ENCODE measurements at places on chromosomes 1 and 21. TPM values are rescaled to one million over a fixed set of nuclear protein-coding genes. Genes with fewer than 3 reads are reported as not detected.

The CRP gene
- total RNA-seq: not detected

- peak; percentile 96 for DNase-seq
Measured at GRCh38 chr1:241990040-241990439, 8.9 kb downstream of the MAP1LC3C start.

GRCh38 chr1:38773483-38773882, 86.1 kb downstream of the RRAGC start:
- DNase-seq: no peak

DNA sequence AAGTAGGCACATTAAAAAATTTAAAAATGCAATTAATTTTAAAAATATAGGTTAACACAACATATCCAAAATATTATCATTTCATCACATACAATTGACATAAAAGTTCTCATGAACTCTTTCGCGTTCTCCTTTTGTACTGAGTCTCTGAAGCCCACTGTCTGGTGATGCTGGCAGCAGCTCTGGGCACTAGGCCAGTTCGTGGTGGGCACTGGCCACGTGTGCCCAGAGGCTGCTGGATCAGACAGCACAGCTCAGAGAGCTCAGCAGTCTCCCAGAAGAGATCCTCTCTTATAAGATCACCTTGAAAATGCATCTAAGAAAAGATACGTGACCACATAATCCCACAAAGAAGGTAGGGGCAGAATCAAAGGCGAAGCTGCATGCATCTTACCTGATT, 9.9 kb downstream of the CEP104 start:
- DNase-seq: no peak

DNA sequence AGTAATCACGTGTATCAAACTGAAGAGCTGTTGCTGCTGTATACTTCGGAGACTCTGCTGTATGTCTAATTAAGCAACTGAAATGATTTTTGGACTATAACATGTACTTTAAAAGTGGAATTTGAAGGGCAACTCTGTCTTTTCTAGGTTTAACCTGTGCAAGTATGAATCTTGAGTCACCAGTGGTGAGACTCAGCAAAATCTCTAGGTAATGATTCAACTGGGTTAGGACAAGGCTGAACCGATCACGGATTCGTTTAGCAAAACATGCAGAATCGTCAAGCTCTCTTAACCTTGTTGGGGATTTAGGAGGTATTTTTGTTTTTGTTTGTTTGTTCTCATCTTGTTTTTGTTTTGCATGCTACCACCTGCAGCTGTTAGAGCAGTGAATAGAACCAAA, 149.6 kb downstream of the CYYR1 start:
- no peak for DNase-seq

- peak; percentile 57 for DNase-seq
Measured at GRCh38 chr1:225519166-225519863, 91.5 kb upstream of the LBR start.

- DNase-seq: no peak
Measured at GRCh38 chr21:45750936-45751335, 107.4 kb downstream of the PCBP3 start.
